ENCODE measurements at places on chromosomes 2 and 18.

- DNase-seq = no peak
Observed at GRCh38 chr2:12059616-12060441, 313.4 kb downstream of the LPIN1 start.

GRCh38 chr2:128630974-128631697 is 312.5 kb upstream of the HS6ST1 start:
- no peak for DNase-seq

DNA sequence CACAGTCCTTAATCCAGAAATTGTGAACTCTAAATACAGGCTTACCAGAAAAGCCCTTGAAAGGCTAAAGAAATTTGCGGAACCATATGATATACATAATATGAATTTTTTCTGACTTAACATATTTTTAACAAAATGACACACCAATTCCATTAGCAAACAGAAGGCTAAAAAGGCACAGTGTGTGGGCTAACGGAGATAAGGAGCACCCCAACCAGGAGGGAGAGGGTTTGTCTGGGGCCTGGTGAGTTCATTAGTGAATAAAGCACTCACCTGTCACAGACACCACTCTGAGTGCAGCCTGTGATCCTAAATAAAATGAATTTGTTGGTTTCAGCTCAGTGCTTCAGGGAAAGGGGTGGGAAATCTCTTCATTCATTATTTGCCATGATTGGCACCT is 2.7 kb upstream of the FECH start:
- no peak for DNase-seq

DNA sequence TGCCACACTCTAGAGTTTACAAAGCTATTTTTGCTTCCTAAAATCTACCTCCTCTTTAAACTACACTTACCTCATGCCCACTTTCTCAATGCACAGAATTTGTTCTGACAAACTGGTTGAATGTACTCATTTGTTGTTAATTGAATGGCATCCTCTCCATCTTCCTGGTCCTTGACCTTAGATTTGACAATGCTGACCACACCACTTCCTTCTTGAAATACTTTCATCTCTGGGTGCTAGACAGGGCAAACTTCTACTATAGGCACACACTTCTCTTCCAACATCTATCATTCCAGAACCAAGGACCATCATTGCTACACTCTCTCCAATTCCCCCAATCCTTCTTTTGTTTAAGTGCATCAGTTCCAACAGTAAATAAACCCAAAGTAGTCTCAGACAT is 22.3 kb downstream of the ARL5A start:
- no peak for DNase-seq

- no peak for DNase-seq
Observed at GRCh38 chr2:75277111-75277510, 77.8 kb upstream of the TACR1 start.

Measured in activated T-cell treated with anti-CD3 and anti-CD28 coated beads for 24 hours (primary cell).